ENCODE measurements at places on chromosomes 4 and X.
A peak's percentile ranks its signal among the peaks of the same experiment; 100 is the strongest.

- DNase-seq: no peak
These were observed 666.0 kb downstream of the GRID2 start for GRCh38 chr4:92969650-92970379.

- no peak for DNase-seq
These were observed 15.8 kb downstream of the SYNPO2 start for GRCh38 chr4:118904418-118904817.

- no peak for DNase-seq
These were observed 326.4 kb downstream of the ANKRD50 start for GRCh38 chr4:124386163-124386562.

DNA sequence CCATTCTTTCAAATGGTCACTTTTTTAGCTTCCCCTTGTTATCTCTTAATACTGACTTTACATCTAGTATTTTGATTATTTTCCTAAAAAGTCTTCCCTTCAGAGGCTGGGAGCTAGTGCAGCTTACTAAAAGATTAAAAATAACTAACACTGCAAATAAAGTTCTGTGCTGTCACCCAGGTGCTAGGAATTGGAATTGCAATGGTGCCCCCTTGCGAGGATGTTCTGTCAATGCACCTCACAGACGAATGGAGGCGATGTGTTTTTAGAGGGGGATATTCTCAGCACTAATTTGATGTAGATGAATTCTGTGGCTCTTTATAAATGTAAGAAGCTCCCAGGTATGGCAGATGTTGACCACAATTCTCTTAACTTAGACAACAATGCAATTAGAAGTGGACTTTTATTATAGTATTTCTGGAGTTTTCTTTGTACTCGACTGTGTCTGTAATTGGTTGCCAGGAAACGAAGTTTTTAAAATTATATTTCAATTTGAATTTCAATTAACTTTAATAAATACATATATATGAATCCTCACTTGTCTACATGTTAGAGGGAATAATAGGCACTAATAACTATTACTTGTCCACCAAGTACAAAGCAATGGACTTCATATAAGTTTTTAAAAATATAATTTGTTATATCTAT, 22.0 kb upstream of the SMIM31 start:
- DNase-seq: peak; percentile 5

DNA sequence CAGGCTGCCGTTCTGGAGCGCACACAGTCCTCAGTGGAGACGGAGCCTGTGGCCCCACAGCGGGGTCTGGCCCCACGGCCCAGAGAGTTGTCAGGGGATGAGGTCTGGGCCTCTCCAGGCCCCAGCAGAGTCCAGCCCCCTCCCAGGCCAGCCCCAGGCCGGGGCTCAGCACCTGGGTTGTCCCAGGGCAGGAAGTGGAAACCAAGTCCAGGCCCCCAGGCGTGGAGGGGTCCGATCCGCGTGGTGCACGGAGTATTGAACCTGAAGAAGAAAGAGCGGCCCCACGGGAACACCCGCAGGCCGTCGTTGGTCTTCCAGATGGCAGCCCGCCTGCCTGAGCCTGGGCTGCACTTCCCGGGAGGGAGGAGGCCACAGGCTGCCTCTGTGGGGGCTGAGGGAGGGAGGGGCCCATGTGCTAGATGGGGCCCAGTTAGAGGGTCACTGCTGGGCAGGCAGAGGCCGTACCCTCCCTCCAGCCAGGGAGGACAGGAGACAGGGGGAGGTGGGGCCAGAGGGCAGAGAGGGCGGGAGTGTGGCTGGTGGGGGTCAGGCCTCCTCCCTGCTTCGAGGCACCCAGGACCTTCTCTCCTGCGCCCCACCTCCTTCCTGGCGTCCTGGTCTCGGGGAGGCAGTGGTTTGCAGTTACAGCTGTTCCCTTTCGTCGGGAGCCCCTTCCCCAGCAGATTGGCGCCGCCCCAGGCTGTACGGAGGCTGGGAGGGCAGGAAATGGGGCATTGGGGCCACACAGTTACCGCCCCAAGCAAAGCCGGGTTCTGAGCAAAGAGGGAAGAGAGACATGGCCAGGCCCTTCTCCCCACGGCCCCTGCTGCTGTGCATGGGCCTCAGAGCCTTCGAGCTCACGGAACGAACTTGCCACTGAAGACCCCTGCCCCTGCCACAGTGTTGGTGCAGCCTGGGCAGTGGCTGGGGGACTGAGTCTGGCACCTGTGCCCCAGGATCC, 8.1 kb downstream of the HGFAC start:
- DNase-seq: no peak
